ENCODE measurements at places on chromosomes 4 and X. TPM values are rescaled to one million over a fixed set of nuclear protein-coding genes. Genes with fewer than 3 reads are reported as not detected.

- no peak overlapping the region for H3K4me3 ChIP-seq
- no peak overlapping the region for H3K27ac ChIP-seq
- no peak for DNase-seq
- H3K36me3 ChIP-seq = peaks cover 6% of the 10 kb centered on the region
- H3K27me3 ChIP-seq = peaks cover 19% of the 10 kb centered on the region
- H3K4me1 ChIP-seq = peaks cover 36% of the 10 kb centered on the region
These were observed 108.4 kb upstream of the BMP2K start for GRCh38 chr4:78667764-78668163.

Gene ARMCX1
- total RNA-seq = 0.26 TPM

DNA sequence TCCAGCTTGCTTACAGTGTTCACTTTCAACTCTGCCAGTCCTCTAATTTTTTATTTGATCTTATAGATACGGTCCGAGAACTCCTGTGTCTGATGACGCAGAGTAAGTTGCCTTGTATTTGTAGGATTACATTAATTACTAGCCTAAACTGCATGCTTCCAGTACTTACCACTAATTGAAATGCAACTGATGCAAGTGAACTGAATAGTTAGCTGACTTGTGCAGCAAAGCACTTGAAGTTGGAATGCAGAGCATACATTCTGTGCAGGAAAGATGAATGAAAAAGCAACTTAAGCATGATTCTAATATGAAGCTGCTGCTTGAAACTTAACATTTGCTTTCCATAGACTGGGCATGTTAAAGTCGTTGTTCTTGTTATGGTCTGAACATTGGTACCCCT is 100.9 kb downstream of the LIMCH1 start:
- DNase-seq = no peak
- peaks cover 21% of the 10 kb centered on the region for H3K27me3 ChIP-seq
- H3K4me3 ChIP-seq = no peak overlapping the region
- no peak overlapping the region for H3K27ac ChIP-seq
- H3K36me3 ChIP-seq = no peaks in the 10 kb centered on the region

Gene CXCL11
- 0.40 TPM for total RNA-seq

DNA sequence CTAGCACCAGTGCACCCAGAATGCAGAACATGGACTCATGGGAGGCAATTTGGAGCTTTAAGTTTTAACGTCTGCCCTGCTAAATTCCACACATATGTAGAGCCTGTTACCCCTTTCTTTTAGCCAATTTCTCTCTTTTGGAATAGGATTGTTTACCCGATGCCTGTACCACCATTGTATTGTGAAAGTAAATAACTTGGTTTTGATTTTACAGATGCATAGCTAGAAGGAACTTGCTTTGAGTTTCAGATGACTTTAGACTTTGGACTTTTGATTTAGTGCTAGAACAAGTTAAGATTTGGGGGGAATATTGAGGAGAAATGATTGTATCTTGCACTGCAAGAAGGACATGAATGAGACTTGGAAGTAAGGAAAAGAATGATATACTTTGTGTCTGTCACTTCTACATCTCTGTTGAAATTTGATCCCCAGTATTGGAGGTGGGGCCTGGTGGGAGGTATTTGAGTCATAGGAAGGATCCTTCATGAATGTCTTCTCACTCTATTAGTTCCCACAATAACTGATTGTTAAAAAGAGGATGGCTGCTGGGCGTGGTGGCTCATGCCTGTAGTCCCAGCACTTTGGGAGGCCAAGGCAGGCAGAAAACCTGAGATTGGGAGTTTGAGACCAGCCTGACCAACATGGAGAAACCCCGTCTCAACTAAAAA is 794.8 kb upstream of the LCORL start:
- no peaks in the 10 kb centered on the region for H3K27me3 ChIP-seq
- no peaks in the 10 kb centered on the region for H3K36me3 ChIP-seq
- no peak overlapping the region for H3K4me3 ChIP-seq
- no peak overlapping the region for H3K27ac ChIP-seq
- H3K4me1 ChIP-seq = no peaks in the 10 kb centered on the region

Gene ASB11
- not detected for total RNA-seq

DNA sequence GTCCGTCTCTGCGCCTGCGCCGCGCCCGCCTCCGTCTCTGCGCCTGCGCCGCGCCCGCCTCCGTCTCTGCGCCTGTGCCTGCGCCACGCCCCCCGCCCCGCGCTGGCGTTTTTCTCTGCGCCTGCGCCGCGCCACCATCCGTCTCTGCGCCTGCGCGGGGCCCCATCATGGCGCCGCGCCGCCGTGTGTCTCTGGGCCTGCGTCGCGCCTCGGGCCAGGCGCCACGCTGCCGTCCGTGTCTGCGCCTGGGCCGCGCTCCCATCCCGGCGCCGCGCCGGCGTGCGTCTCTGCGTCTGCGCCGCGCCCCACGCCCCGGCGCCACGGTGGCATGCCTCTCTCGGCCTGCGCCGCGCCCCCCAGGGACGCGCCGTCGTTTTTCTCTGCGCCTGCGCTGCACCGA is 51.8 kb upstream of the DUX4 start:
- no peak overlapping the region for H3K27ac ChIP-seq
- no peak overlapping the region for H3K4me3 ChIP-seq
- no peaks in the 10 kb centered on the region for H3K4me1 ChIP-seq
- no peak for DNase-seq

Gene SLITRK4
- not detected for total RNA-seq

- H3K4me1 ChIP-seq = no peaks in the 10 kb centered on the region
- no peak overlapping the region for H3K4me3 ChIP-seq
- peaks cover 2% of the 10 kb centered on the region for H3K27me3 ChIP-seq
- H3K27ac ChIP-seq = no peak overlapping the region
These were observed 122.5 kb upstream of the IL15 start for GRCh38 chr4:141513866-141514265.

Gene SSX4B
- total RNA-seq = not detected

DNA sequence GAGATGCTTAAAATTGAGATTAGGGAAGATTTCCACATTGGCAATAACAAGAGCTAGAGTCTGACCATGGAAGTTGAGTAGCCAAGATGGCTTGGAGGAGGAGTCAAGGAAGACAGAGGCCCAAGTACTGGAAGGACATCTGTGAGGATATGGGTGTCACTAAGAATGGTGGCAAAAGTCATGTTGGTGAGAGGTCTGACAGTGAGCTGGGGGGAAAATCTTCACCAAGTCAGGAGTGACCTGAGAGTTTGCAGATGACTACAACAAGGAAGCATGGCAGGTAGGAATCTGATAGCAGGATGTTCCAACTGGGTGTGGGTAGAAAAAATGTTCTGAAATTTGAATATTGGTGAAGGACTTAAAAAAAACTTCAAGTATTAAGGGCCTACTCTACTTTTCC is 103.3 kb downstream of the SHROOM3 start:
- peaks cover 12% of the 10 kb centered on the region for H3K27me3 ChIP-seq
- no peaks in the 10 kb centered on the region for H3K4me1 ChIP-seq
- DNase-seq = no peak
- no peaks in the 10 kb centered on the region for H3K36me3 ChIP-seq
- H3K4me3 ChIP-seq = no peak overlapping the region

Gene MAGEA8
- not detected for total RNA-seq

- H3K4me1 ChIP-seq = peaks cover 2% of the 10 kb centered on the region
- no peak overlapping the region for H3K27ac ChIP-seq
- no peak overlapping the region for H3K4me3 ChIP-seq
- no peaks in the 10 kb centered on the region for H3K27me3 ChIP-seq
These were observed 69.5 kb downstream of the DHX15 start for GRCh38 chr4:24514808-24515207.

GRCh38 chr4:138367942-138368341 is 125.8 kb upstream of the SLC7A11 start:
- DNase-seq = no peak
- no peaks in the 10 kb centered on the region for H3K27me3 ChIP-seq
- no peaks in the 10 kb centered on the region for H3K4me1 ChIP-seq
- H3K4me3 ChIP-seq = no peak overlapping the region
- no peaks in the 10 kb centered on the region for H3K36me3 ChIP-seq
- no peak overlapping the region for H3K27ac ChIP-seq

Gene RHOH
- 136 TPM for total RNA-seq

GRCh38 chrX:136646602-136647239 is 1.2 kb upstream of the CD40LG start:
- H3K4me1 ChIP-seq = peaks cover 47% of the 10 kb centered on the region
- no peak for DNase-seq
- no peak overlapping the region for H3K27ac ChIP-seq
- no peak overlapping the region for H3K4me3 ChIP-seq

DNA sequence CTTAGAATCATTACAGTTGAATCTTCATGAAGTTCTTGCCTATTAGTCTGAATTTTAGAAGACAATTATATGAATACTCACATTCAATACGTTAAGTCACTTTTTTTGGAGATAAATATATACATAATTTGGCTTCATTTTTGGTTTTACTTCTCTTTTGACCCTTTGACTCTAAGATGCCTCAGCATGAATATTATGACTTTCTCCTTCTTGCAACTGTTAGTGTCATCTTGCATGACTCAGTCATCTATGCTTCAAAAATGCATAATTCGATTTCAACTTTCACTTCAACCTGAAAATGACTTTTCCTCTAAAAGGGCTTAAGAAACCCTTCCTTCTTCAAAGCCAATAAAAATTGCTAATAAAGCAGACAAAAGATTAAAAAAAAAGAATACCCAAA is 1427.5 kb downstream of the ADGRL3 start:
- H3K36me3 ChIP-seq = no peaks in the 10 kb centered on the region
- H3K4me3 ChIP-seq = no peak overlapping the region
- H3K27me3 ChIP-seq = no peaks in the 10 kb centered on the region
- H3K4me1 ChIP-seq = no peaks in the 10 kb centered on the region
- H3K27ac ChIP-seq = no peak overlapping the region

GRCh38 chr4:41043465-41043864 is 170.9 kb downstream of the APBB2 start:
- no peak overlapping the region for H3K4me3 ChIP-seq
- no peaks in the 10 kb centered on the region for H3K4me1 ChIP-seq
- H3K27ac ChIP-seq = no peak overlapping the region
- no peaks in the 10 kb centered on the region for H3K36me3 ChIP-seq
- peaks cover under 1% of the 10 kb centered on the region for H3K27me3 ChIP-seq

GRCh38 chrX:24203072-24203808 is 53.7 kb downstream of the ZFX start:
- no peaks in the 10 kb centered on the region for H3K27me3 ChIP-seq
- no peak for DNase-seq
- H3K4me1 ChIP-seq = peaks cover 38% of the 10 kb centered on the region
- peaks cover 28% of the 10 kb centered on the region for H3K36me3 ChIP-seq

DNA sequence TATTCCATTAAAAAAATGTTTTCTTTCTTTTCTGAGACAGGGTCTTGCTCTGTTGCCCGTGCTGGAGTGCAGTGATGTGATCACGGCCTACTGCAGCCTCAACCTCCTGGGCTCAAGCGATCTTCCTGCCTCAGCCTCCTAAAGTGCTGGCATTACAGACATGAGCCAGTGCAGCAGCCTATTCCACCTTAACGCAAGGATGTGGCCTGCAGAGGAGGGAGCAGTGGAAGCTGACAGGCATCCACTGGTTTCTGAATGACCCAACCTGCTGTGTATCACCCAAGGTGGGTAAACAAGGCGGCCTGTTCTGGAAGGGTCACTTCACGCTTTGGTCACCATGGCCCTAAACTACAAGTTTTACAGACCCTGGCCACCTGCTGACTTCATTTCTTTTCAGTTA is 60.8 kb downstream of the ACOX3 start:
- H3K27ac ChIP-seq = no peak overlapping the region
- no peaks in the 10 kb centered on the region for H3K36me3 ChIP-seq
- no peaks in the 10 kb centered on the region for H3K4me1 ChIP-seq
- no peak for DNase-seq
- no peak overlapping the region for H3K4me3 ChIP-seq

DNA sequence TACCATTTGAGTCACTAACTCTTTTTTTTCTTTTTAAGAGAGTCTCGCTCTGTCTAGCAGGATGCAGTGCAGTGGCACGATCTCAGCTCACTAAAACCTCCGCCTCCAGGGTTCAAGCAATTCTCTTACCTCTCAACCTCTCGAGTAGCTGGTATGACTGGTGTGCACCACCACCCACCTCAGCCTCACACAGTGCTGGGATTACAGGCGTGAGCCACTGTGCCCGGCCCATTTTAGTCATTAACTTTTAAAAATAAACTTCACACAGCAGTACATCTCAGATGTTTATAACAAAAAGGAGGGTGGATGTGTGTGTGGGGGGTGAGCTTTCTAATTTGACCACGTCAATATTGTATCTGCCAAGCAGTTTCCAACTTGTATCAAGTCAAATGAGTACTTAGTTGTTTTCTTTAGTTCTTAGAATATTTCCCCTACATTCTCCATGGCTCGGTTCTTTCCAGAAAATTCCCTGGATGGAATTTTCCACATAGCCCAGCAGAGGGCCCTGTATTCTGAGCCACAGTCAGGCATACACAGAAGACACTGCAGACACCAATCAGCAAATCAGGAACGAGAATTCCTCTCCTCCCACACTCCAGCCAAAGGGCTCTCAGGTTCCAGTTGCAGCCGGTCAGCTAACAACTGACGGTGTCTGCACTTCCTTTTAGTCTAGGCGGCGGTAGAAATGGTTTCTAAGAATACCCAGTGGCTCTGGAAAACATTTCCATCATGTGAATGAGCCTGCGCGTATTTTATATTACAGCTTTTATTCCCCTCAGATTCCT is 20.1 kb upstream of the ARAF start:
- H3K4me3 ChIP-seq = no peak overlapping the region
- peaks cover 3% of the 10 kb centered on the region for H3K27me3 ChIP-seq
- H3K36me3 ChIP-seq = no peaks in the 10 kb centered on the region
- DNase-seq = no peak

DNA sequence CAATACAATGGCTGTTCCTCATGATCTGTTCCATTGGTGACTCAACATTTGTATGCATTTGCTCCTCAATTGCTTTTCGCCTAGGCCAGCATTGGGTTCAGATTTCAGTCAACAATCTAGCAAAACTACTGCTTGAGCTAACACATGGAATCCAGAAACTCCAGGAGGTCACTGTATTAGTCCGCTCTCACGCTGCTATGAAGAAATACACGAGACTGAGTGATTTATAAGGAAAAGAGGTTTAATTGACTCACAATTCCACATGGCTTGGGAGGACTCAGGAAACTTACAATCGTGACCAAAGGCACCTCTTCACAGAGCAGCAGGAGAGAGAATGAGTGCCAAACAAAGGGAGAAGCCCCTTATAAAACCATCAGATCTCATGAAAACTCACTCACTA is 67.1 kb downstream of the RXFP1 start:
- no peaks in the 10 kb centered on the region for H3K36me3 ChIP-seq
- H3K27ac ChIP-seq = no peak overlapping the region
- no peak overlapping the region for H3K4me3 ChIP-seq
- no peak for DNase-seq

Gene ING2
- total RNA-seq = 11.4 TPM

Gene CFAP97
- total RNA-seq = 31.8 TPM

Measured in activated CD8-positive, alpha-beta memory T cell treated with anti-CD3 and anti-CD28 coated beads, Interleukin-2, amount 10 ng/mL, durations not matched to agents 7 days and 5 days (primary cell).